ENCODE measurements at places on chromosomes 12 and 14.

GRCh38 chr12:54762390-54762789, 91.9 kb upstream of the MUCL1 start:
- no peak for DNase-seq

DNA sequence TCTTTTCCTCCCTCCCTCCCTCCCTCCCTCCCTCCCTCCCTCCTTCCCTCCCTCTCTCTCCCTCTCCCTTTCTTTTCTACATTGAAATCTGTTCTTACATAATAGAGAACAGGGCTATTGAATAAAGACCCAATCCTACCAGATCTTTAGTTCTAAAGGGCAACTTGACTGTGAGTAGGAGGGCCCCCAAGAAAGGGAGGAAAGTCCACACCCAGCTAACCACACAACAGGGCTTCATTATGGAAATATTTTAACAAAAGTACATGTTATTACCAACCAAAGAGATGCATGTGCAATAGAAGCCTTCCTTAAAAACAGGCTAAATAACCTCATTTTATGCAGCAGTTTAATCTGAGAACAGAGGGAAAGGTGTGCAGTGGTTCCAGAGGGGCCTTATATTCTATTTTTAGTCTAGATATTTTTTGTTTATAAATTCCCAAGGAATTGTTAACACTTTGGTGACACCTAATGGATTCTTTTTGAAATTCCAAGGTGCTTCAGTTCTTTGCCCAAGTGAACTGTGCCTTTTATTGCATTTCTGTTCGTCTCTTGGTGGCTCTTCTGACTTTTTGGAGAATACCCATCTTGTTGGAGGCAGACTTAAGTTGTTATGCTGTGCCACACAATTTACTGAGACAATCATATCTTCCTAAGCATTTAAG, 63.0 kb downstream of the GNS start:
- no peak for DNase-seq

- DNase-seq = no peak
These were observed 20.3 kb downstream of the KNTC1 start for GRCh38 chr12:122547330-122547729.

GRCh38 chr12:92675092-92675865, 27.5 kb upstream of the PLEKHG7 start:
- no peak for DNase-seq

- DNase-seq = no peak
These were observed 143.6 kb downstream of the PAWR start for GRCh38 chr12:79547044-79547734.

DNA sequence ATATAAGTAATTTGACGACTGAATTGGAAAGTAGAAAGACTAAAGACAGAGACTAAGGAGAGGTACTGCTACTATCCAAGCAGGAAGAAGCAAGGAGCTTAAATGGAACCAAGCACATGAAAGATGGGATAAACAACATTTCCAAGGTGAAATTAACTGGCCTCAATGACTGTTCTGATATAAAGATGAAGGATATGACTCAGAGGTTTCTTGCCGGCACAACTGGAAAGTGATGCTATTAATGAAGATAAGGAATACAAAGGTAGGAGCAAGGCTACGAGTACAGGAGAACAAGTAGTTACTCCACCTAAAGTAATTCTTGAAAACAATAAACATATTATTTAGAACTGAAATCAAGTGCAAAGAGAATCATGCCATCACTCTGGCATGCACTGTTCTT, 6.4 kb downstream of the SNX6 start:
- DNase-seq = no peak

- DNase-seq = no peak
These were observed 28.3 kb downstream of the HEATR5A start for GRCh38 chr14:31391977-31392503.

GRCh38 chr12:55720894-55721444, 776 bp downstream of the RDH5 start:
- peak; percentile 44 for DNase-seq

DNA sequence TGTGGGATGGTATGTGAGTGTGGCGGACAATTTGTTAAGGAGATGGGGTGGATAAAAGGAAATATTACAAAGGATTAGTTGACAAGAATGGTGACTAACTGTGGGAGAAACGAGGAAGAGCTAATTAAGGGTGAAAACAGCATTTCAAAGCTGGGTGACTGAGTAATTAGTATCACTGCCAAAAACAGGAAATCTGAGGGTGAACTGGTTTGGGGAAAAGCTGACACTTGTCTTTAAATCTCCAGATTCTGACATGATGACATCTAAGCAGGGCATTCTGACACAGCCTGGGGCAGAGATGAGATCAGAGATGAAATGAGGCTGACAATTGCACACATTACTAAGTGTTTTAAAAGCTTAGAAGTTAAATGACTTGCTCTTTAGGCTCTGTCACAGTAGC, 42.4 kb upstream of the CCDC175 start:
- no peak for DNase-seq

DNA sequence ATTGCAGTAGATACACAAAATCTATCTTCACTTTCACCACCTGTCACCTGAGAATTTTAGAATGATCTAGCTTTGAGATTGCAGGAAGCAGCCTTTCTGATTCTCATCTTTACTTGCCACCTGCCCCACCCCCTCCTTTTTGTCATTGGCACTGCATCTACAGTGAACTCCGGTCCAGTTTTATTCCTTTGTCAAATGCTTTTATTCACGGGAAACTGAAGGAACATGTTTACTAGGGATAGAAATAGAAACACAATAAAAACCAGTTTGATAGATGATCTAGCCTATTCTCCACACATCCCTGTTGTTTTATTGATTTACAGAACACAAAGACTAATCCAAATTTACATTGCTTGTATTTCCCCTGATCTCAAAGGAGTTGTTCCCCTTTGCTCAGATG, 471.7 kb upstream of the STXBP6 start:
- DNase-seq = no peak

DNA sequence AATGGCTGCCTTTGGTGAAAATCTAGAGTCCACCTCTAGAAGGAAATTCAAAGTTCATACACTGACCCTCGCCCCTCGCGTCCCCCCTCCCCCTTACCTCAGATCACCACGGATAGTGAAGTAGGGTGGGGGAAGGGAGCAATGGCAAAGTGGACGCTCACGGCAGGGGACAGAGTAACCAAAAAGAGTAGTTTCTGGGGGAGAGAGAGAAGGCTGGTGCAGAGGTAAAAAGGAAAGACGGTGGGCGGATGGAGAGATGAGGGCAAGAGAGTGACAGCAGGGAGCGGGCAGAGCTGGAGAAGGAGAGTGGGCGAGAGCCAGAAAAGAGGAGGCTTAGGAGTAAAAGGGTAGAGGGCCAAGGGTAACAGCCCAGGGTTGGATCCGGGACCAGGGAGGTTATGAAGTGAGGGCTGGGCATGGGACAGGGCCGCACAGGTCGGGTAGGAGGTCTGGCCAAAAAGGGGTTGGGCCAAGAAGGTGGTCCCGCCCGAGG, 423 bp downstream of the ALDH6A1 start:
- DNase-seq = no peak

DNA sequence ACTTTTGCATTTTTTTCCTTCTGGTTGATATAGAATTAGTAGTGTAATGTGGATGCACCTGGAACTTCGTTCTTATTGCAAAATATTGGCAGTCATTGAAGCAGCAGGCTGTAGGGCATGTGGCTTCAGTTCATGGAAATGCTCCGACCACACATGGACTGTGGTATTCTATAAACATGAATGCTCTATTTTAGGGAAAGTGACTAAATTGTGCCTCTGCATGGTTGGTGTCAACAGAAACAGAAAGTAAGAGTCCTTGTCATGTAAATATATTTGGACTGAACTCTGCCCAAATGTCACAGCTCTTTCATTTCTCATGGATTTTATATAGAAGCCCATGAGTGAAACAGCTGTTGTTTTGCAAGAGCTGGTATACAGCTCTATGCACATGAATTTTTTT, 917.0 kb downstream of the LRFN5 start:
- DNase-seq = no peak
